Testis (tissue), 5 donors: ENCODE measurements at places on chromosomes 5 and 9. TPM values are rescaled to one million over a fixed set of nuclear protein-coding genes. Genes with fewer than 3 reads are reported as not detected.

GRCh38 chr9:23245067-23245466 lies 581.0 kb downstream of the ELAVL2 start:
- no peak overlapping the region for H3K4me3 ChIP-seq
- no peaks in the 10 kb centered on the region for H3K27me3 ChIP-seq

DNA sequence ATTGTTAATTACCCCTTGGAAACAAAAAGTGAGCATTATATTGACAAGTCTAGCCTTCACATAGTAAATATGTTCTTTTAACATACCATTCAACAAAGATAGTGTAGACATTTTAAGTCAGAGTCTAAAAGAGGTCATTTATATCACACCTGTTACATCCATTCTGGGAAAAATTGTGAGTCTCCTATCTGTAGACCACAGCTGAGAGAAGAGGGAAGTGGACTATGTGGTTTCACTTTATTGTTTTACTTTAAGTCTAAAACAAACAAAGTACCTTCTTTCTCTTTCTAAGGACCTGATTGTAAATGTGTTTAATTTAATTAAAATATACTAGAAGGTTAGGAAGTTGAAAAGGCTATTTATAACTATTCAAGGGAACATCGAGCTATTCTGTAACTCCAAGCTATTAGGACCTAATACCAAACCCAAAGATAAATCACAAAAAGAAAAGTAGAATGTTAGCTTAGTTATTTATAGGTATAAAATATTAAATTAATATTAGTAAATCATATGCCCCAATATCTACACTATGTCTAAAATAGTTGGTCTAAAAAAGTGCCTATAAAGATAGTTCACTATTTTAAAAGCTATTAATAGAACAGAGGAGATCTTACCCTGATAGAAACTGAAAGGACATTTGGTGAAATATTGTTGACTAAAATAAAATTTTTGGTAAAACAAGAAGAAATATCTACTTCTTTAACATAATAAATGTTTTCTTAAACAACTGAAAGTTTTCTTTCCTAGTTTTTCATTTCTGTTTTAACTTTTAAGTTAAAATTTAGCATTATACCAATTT lies 134.9 kb downstream of the TMEM167A start:
- H3K4me1 ChIP-seq, result no peaks in the 10 kb centered on the region
- no peak for DNase-seq
- no peak overlapping the region for H3K4me3 ChIP-seq
- no peaks in the 10 kb centered on the region for H3K27me3 ChIP-seq
- H3K27ac ChIP-seq, result no peak overlapping the region

F2RL1 gene
- 0.68 TPM for total RNA-seq

SARDH gene
- total RNA-seq, result 5.1 TPM

GRCh38 chr5:65986796-65987195 lies 60.4 kb downstream of the ERBIN start:
- no peak overlapping the region for H3K4me3 ChIP-seq
- H3K27me3 ChIP-seq, result no peaks in the 10 kb centered on the region
- H3K27ac ChIP-seq, result no peak overlapping the region
- H3K4me1 ChIP-seq, result no peaks in the 10 kb centered on the region
- DNase-seq, result no peak

NEUROG1 gene
- not detected for total RNA-seq

GRCh38 chr5:61816585-61817450 lies 484.8 kb downstream of the ZSWIM6 start:
- no peak overlapping the region for H3K4me3 ChIP-seq
- no peaks in the 10 kb centered on the region for H3K4me1 ChIP-seq
- H3K27me3 ChIP-seq, result no peaks in the 10 kb centered on the region

PRDM9 gene
- total RNA-seq, result 4.4 TPM

DNA sequence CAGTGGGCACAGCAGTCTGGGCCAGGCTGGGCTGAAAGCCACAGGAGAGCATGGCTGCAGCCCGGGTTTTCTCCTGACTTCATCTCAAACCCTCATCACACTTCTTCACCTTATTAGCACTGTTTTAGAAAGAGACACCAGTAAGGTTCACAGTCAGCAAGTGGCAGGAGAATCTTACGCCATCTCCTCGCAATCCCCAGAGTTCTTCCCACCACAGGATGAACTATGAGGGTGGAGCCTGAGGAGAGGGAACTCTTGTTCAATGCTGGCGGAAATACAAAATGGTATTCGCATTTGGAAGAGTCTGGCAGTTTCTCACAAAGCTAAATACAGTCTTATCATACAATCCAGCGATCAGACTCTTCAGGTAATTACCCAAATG lies 14.7 kb downstream of the BICD2 start:
- no peaks in the 10 kb centered on the region for H3K36me3 ChIP-seq
- no peak overlapping the region for H3K4me3 ChIP-seq

SLC25A51 gene
- total RNA-seq, result 27.4 TPM

DNA sequence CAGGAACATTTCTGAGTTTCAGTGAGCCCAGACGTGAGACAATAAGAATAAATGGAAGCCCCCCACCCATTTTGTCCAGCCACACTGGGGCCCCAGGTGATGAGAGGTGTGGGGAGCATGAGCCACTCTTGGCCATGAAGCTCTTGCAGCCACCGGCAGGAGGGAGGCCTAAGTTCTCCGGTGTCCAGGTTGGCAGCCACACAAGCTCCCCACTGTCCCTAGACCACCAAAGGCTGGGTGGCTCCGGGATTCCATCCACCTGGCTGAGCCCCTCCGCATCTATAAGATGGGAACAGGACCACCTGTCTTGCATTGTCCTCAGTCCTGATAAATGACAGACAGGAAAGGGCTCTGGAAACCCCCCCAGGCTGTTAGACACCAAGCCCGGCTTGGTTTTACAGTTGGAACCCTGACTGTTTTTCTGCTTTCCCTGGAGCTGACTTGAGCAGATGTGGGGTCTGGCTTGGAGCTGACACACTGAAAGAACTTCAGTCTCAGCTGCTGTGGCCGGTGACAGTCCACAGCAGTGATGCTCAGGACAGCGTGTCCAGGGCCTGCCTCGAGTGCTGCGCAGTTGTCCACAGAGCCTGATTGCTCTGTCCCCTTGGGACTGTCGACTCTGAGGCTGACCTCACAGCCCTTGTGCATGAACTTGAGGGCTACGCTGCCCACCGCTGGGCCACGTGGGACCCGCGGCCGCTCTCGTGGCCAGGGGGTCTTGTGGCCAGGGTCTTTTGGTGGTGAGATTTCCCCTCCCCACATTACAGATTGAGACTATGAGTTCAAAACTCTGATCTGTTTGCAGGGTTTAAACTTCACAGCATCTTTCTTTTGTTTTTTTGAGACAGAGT lies 74.8 kb downstream of the PSMB7 start:
- H3K36me3 ChIP-seq, result no peaks in the 10 kb centered on the region
- no peak for DNase-seq
- no peaks in the 10 kb centered on the region for H3K4me1 ChIP-seq

ZNF483 gene
- total RNA-seq, result 25.1 TPM

DNA sequence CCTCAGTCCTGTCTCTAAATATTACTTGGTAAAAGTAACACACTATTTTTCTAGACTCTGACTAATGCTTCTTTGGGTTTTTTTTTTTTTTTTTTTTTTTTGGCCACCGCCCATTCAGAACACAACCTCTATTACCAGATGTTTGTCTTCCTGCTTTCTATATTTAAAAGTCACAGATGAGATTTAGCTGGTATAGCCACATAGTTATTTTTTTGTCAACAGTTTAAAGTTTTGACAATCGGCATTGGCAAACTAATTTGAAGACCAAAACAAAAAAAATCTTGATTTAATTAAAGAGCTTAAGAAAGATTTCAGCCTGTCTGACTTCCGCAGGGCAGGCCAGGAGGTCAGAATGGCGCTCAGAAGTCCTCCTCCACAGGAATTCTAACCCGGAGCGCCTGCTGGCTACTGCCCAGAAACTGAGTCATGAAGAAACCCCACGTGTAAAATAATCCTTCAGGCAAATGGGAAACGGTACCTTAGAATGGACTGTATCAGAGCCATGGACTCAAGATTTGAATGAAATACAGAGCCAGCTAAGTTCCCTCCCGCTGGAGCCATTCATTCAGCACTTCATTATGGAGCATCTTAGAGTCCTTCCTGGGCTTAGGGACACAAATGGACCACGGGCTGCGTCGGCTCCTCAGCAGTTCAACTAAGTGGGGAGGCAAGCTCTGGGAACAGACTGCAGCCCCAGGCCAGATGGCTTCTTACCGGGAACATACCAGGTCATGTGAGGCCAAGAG lies 55.6 kb downstream of the PTPDC1 start:
- no peak overlapping the region for H3K4me3 ChIP-seq
- no peaks in the 10 kb centered on the region for H3K27me3 ChIP-seq
- DNase-seq, result peak; percentile 84
- peaks cover 24% of the 10 kb centered on the region for H3K4me1 ChIP-seq
- H3K36me3 ChIP-seq, result no peaks in the 10 kb centered on the region

DNA sequence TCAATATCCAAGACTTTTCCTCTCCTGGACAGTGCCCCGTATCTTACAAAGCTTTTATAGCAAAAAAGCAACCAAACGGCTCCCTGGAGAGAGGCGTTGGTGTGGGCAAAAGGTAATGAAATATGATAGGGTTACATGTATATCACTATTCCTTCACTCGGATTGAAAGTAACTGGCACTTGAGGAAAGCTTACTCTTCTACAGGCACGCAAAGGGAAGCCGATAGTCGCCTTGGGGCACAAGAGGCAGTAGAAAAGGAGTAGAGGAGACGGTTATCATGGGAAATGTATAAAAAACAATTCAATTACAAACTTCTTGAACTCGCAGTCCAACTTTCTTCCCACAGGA lies 1.1 kb downstream of the DIAPH1 start:
- H3K4me1 ChIP-seq, result no peaks in the 10 kb centered on the region
- H3K4me3 ChIP-seq, result peak overlapping the region; percentile 83

- H3K36me3 ChIP-seq, result no peaks in the 10 kb centered on the region
- no peaks in the 10 kb centered on the region for H3K27me3 ChIP-seq
- no peak for DNase-seq
- no peak overlapping the region for H3K27ac ChIP-seq
- no peak overlapping the region for H3K4me3 ChIP-seq
These were observed 985.9 kb downstream of the CDH18 start for GRCh38 chr5:19002111-19002510.

DNA sequence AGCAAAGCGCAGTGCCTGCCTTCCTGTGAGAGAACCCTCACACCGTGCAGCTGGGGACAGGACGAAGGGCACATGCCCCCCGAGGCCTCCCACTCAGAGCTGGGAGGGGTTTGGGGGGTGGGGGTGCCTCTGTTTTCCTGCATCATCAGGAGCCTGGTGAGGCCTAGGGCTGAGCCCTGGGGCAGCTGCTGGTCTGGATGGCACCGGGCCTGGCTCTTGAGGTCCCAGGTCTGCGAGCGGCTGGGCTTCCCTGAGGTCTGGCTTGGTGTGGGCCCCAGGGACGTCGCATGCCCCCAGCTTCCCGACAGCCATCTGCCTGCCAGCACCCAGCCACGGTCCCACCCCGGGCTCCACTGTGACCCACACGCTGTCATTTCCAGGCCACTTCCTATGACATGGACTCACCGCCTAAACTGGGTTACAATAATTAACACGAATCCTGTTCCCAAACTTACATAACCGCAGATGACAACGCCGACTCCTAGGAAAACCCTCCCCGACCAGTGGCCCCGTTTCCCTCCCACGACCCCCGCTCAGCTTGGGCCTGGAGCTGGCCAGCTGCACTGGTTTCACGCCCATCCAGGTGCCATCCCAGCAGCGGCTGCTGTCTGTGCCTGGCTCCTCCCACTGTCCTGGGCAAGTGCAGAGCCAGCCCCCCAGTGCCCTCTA lies 8.7 kb downstream of the NACC2 start:
- H3K36me3 ChIP-seq, result no peaks in the 10 kb centered on the region
- H3K4me1 ChIP-seq, result peaks cover 43% of the 10 kb centered on the region
- H3K27ac ChIP-seq, result no peak overlapping the region
- DNase-seq, result no peak
- H3K27me3 ChIP-seq, result no peaks in the 10 kb centered on the region

GRCh38 chr5:59092758-59093157 lies 509.9 kb downstream of the RAB3C start:
- H3K27me3 ChIP-seq, result no peaks in the 10 kb centered on the region
- H3K4me3 ChIP-seq, result no peak overlapping the region
- no peaks in the 10 kb centered on the region for H3K36me3 ChIP-seq

- H3K36me3 ChIP-seq, result no peaks in the 10 kb centered on the region
- H3K4me1 ChIP-seq, result peaks cover 22% of the 10 kb centered on the region
- DNase-seq, result no peak
- H3K27me3 ChIP-seq, result no peaks in the 10 kb centered on the region
- H3K4me3 ChIP-seq, result no peak overlapping the region
These were observed 50.8 kb downstream of the ADAMTS12 start for GRCh38 chr5:33840927-33841547.

SLC45A2 gene
- 0.93 TPM for total RNA-seq

CNTNAP3 gene
- 17.5 TPM for total RNA-seq

DNA sequence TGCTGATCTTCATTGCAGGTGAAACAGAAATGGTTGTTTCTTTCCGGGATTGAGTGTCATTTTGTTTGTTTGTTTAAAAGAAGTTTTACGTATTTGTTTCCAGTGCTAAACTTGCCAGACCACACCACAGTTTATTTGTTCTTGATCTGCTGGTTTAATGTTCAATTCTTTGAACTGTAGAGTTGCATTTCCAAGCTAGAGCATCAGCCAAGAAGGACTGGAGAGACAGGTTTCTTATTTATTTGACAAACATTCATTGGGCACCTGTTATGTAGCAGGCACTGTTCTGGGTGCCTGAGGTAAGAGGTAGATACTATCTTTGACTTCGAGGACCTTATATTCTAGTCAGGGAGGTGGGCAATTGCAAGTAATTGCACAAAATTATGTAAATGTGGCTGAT lies 45.0 kb downstream of the MCCC2 start:
- no peak overlapping the region for H3K4me3 ChIP-seq
- DNase-seq, result no peak
- no peaks in the 10 kb centered on the region for H3K4me1 ChIP-seq
- no peaks in the 10 kb centered on the region for H3K27me3 ChIP-seq
- H3K27ac ChIP-seq, result no peak overlapping the region

DNA sequence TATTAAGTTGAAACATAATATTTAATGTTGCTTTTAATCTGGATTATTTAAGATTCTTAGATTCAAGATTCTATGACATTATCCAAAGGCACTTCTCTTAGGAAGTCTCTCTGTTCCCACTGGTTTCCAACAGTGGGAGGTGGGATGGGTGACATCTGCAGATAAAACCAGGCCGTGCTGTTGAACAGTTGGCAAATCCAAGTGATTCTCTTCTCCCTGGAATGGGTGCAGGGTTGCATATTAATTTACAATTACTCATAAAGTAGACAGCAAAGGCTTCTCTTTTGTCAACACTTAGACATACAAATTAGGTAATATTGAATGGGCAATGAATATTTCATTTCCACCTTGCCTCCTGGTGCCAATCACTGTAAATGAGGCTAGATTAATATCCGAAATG lies 233.7 kb upstream of the IL12B start:
- H3K27me3 ChIP-seq, result no peaks in the 10 kb centered on the region
- no peak for DNase-seq
